ENCODE measurements at places on chromosomes 2 and 18.

- no peak for DNase-seq
Measured at GRCh38 chr2:159900343-159900742, 102.3 kb upstream of the CD302 start.

DNA sequence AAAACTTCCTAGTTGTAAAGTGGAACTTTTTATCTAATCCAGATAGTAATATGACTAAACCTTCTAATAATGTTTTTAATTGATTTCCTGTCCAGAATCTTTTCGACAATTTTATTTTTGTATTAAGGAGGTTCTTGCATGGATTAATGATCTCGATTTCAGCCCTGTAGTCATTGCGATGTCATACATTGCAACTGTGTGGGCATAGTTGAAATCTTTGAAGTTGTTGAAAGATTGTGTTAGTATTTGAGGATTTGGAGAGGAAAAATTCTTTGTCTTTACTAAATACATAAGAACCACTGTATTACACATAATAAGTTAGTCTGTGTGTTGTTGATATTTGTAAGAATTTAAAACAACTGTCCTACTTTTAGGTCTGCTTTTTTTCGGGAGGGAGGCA is 31.1 kb downstream of the ACSL3 start:
- DNase-seq: no peak

DNA sequence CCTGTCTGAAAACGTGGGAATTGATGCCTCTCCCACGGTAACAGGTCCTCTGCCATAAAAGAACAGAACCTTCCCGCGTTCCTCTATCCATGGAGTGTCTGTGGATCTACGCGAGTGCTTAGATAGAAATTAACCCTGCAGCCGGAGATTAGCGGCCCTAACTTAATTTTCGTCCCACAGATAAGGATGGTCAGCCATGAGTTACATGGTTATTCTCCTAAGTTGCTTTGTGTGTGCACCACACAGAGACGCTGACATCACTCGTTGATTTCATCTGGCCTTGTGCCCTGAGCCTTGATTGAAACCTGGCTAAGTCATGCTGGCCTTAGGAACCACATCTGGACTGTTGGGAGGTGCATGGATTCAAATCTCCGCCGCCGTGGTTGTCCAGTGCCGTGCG is 132.1 kb downstream of the GBX2 start:
- DNase-seq: no peak

DNA sequence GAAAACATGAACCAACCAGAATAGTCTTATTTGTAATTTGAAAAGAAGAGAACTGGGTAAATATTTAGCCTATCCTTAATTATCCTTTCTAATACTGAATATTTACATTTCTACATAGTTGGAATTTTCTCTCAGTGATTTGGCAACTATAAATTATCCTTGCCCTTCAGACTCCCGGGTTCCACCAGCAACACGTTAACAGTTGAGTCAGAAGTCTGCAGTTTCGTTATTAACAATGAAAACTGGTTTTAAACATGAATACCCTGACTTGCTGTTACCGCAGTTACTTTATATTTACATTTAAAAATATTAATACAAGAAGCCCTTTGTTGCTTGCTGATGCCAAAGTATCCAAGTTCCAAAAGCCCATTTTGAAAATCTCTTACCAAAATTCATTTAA is 673.0 kb downstream of the ARHGAP15 start:
- DNase-seq: no peak

GRCh38 chr2:233081232-233081730 is 21.1 kb downstream of the INPP5D start:
- no peak for DNase-seq

DNA sequence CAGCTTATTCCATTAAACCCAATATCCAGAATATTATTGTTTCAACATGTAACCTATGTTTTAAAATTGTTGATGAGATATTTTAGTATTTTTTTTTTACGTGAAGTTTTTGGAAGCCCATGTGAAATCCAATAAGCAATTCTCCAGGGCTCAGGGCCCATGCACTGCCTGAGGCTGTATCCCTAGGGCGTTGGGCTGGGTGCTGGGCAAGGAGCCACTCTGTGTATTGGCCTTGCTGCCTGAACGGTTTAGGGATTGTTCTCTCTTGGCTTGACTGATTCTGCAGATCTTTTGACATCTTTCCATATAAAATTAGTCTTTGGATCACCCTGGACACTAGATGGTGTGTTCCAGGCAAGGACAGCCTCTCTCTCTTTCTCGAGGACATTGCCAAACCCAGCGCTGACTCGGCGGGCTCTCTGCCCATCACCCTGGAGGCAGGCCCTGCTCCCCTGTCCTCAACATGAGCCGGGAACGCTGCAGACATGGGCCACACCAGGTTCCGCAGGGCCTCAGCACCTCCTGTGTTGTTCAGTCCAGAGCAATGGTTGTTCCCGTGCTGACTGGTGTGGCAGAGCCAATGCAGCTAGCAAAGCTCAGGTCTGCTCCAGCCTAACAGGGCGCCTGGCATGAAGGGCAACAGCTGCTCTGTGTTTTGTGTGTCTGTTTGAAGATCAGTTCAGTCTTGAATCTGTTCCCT is 163.0 kb downstream of the SEPTIN10 start:
- no peak for DNase-seq

GRCh38 chr18:76720683-76721082 is 101.7 kb upstream of the ZNF236 start:
- no peak for DNase-seq

DNA sequence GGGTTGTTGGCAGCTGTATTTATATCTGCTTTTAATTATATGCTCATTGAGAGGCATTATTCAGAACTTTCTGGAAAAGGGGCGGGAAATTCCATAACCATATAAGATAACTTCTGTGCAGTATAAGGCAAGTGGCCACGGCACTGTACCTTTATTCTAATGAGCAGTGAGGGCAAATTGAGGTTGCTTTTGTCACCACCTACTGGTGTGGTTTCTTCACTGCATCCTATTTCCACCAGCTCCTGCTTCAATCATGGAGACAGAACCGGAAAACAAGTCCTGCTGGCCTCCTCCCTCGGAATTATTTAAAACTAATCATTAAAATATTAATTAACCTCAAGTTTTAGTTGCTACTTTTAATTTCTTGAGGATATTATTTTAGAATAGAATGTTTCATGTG is 759.4 kb downstream of the CBLN2 start:
- DNase-seq: no peak

GRCh38 chr2:82120115-82120514 is 1815.6 kb upstream of the LRRTM1 start:
- no peak for DNase-seq

DNA sequence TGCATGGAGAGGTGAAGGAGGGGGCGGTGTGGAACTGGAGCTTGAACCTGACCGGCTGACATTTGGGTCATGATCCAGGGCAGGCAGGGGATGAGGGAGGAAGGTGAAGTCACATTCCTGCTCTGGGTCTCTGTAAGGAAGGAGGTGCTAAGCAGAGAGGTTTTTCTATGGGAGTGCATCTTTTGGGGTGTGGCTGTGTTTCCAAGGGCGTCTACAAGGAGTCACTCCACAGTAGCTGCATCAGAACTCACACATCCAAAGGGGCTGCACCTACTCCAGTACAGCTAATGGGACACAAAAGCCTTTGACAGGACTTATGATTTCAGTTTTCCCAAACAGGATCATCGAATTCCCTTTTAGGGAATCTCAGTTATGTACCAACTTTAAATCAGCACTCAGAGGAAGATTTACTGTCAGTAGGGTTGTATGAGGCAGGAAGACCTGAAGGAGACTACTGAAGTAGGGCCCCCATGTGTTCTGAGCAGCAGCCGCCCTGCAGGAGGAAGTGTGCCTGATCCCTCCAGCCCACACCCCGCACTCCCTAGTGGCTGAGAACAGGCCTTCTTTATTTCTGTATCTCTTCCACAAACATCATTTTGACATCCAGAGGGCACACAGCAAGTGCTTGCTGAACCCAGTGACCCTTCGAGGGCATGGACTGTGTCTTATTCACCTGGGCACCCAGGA is 137.2 kb downstream of the CELF4 start:
- no peak for DNase-seq

DNA sequence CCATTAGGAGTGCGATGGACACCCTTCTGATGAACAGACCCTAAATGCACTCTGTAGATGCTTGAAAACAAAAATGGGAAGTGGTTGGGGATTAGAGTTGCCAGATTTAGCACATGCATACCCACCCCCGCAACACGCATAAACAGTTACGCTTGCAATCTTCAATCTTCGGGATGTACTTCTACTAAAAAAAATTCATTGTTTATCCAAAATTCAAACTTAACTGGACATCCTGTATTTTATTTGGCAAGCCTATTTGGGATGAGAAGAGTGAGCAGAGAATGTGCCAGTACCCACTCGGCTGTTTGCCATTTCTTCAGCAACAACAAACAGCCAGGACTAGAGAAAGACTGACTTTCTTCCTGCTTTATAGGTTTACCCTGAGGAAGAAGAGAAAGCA is 18.4 kb downstream of the KIAA2012 start:
- DNase-seq: no peak

- no peak for DNase-seq
Measured at GRCh38 chr2:209922116-209922515, 80.3 kb upstream of the RPE start.

DNA sequence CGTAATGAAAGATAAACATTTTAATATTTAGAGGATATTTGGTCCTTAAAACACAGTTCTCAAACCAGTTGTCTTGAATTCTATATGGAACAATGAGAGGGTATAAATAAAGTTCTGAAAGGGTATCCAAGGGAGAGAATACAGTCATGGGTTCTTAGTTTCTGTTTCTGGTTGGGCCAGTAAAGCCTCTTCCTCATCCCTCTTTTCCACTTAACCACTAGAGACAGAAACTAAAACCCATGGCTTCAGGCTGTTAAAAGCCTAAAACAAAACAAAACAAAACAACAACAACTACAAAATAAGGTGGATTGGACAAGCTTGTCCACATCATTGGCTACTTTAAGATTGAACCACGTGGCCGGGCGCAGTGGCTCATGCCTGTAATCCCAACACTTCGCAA is 18.8 kb downstream of the COQ10B start:
- no peak for DNase-seq

GRCh38 chr2:105739944-105740530 is 4.7 kb upstream of the NCK2 start:
- DNase-seq: no peak

GRCh38 chr2:47897883-47898731 is 8.2 kb downstream of the FBXO11 start:
- DNase-seq: no peak

- no peak for DNase-seq
Measured at GRCh38 chr2:230931556-230932231, 6.7 kb upstream of the GPR55 start.

DNA sequence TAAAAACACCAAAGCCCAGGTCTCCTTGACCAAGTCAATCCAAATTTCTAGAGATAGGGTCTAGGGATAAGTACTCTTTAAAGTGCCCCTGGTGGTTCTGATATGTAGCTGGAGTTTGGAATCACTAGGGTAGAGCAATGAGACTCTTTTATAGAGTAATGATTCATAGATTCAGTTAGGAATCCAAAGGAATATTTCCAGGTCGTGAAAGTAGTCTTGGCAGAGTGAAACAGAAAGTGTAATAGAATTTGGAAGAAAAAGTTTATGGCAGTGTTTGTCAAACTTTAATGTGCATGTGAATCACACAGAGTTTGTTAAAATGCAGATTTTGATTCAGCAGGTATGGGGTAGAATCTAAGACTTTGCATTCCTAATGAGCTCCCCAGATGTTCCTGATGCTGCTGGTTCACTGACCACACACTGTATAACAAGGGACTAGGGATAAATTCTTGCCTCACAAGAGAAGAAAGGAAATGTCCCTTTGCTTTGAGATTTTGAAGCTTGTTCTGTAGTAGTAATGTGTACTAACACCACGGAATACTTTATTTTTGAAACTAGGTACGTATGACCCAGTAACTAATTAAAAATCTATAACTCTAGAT is 1.8 kb downstream of the UPP2 start:
- DNase-seq: no peak

DNA sequence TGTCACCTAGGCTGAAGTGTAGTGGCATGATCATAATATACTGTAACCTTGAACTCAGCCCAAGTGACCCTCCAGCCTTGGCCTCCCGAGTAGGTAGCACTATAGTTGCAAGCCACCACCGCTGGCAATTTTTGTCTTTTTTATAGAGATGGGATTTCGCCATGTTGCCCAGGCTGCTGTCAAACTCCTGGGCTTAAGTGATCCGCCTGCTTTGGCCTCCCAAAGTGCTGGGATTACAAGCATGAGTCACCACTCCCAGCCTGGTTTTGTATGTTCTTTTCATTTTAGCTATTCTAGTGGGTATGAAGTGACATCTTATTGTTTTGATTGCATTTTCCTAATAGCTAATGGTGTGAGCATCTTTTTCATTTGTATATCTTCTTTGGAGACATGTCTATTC is 11.3 kb upstream of the EXOC6B start:
- no peak for DNase-seq

- no peak for DNase-seq
Measured at GRCh38 chr2:179538406-179539123, 273.9 kb upstream of the SESTD1 start.

DNA sequence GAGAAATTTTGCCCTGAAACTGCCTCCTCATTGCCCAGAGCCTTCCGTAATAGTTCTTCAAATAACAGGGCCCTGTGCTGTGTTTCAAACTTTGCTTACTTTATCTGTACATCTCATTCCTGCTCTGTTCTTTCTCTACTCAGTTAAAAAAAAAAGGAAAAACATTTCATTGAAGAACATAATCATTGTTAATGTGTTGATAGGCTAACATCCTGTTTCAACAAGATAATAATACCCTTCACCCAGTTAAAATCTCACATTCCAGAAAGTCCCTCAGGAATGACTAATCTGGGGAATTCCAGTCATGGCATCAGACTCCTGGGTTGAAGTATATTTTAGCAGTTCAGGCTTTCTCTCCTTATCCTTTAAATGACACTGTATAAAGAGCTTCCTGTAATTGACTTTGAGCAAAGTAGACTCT is 45.6 kb upstream of the ITGAV start:
- no peak for DNase-seq

DNA sequence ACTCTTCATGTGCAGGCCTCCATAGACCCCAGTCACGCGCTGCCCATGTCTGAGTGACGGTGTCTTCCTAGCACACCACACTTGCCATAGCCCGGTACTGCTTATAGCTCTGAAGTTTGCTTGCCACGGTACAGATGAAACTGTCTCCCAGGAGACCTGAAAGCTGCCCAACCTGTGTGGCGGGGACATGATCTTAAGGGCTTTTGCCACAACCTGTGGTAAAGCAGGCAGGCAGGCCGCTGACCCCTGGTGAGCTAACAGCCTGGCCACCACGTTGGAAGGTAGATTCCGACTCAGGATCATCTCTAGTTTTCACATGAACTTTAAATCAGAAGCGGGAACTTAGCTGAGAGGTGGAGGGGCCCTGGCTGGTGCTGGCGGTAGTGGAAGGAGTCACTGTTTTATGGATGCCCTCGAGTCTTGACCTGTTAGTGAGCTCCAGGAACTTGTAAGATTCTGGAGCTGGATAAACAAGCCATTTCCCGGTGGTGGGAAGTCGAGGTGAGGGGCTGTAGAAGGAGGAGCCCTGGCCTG is 153.3 kb downstream of the ZNF236 start:
- no peak for DNase-seq

DNA sequence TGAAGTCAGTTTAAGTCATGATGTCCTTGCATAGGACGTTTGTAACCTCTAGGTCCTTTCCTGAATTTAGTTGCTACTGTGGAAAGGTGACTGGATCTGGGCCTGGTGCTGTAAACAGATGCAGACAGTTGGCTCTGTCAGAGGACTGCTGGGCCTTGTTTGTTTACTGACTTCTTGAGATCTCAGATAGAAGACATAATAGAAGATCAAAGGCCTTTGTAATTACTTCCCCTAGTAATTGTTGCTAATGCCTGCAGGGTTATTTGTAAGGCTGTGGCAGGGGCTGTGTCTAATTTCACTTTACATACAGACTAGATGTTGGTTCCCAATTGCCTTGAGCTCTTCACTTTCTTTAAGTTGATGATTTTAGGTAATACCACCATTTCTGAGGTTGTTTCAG is 42.5 kb downstream of the LYPD6B start:
- no peak for DNase-seq

All from SHP77 (cell line).